T-helper 17 cell (primary cell): ENCODE measurements at places on chromosomes 5 and 9.

- no peak for DNase-seq
Observed at GRCh38 chr5:177018341-177018740, 4.2 kb upstream of the ZNF346 start.

GRCh38 chr5:1385395-1386273, 40.7 kb upstream of the CLPTM1L start:
- DNase-seq: peak; percentile 71

DNA sequence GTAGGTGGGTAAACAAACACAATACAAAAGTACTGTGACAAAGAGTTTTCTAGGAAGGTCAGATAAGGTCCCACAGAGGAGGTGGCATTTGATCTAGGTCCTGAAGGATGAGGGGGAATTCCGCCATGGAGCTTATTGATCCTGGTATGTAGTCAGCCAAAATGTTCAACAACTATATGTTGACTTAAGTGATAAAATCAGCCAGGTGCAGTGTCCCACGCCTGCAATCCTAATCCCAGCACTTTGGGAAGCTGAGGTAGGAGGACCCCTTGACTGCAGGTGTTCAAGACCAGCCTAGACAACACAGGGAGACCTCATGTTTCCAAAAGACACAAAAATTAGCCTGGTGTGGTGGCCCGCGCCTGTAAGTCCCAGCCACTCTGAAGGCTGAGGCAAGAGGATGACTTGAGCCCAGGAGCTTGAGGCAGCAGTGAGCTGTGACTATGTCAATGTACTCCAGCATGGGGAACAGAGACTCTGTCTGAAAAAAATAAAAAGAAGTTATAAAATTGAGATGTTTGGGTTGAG, 46.4 kb upstream of the PLIN2 start:
- no peak for DNase-seq

DNA sequence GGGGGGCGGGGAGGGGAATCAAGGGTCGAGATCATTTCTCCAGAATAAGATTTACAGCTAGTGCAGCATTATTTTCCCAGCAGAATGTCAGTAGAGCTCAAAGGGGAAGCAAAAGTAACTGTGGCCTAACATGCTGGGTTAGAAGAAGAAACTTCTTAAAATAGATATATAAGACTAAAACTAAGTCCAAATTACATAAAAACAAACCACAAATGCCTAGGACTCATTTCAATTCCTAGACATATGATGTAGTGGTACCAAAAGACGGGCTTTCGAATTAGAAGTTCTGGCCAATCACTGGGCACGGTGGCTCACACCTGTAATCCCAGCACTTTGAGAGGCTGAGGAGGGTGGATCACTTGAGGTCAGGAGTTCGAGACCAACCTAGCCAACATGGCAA, 20.8 kb upstream of the MELK start:
- no peak for DNase-seq

DNA sequence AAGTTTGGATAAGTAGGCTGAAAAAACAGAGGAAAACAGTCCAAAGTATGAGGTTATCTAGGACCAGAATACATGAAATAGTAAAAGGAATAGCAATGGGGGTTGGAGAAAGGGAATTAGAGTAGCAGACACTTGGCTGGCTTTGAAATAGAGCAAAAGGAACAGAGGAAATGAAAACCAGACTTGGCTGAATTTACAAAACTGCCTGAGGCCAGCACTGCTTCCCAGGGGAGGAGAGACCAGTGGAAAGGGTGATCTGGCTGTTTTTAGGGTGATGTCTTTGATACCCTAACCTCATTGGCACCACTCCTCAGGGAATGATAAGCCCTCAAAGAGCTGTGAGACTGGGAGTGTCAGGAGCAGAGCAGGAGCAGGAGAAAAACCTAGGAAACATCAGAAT, 413.4 kb upstream of the SLC30A5 start:
- no peak for DNase-seq

GRCh38 chr5:57410374-57411320, 72.0 kb downstream of the ACTBL2 start:
- no peak for DNase-seq

- no peak for DNase-seq
Observed at GRCh38 chr5:150318613-150319483, 16.1 kb upstream of the ARSI start.

DNA sequence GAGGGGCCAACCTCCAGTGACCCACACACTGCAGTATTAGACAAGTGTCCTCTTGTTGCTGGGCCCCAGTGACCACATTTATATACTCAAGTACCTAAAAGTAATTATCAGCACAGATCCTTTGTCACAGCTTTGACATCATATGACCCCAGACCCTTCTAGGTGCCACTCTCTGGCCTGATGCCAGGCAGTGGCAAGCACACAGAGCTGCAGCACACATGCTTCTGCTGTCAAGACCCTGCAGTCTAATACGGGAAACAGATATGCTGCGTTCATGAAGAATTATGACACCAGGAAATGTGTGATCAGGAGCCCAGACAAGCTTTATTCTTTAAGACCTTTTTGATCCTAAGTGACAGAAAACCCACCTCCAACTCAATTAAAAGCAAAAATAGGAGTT, 63.8 kb upstream of the AFAP1L1 start:
- no peak for DNase-seq

DNA sequence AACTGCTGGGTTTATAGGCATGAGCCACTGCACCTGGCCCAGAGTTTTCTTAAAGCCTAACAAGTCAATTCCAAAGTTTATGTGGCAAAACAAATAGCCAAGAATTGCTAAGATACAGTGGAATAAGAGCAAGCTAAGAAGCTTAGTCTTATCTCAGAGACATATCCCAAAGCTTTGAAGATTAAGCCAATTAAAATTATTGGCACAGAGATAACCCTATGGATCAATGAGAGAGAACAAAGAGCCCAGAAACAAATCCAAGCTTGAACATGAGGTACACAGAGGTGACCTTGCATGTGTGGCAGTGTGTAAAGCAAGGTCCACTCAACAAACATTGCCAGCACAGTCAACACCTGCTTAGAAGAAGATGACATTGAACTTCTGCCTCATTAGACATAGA, 13.3 kb downstream of the BTNL3 start:
- DNase-seq: no peak

DNA sequence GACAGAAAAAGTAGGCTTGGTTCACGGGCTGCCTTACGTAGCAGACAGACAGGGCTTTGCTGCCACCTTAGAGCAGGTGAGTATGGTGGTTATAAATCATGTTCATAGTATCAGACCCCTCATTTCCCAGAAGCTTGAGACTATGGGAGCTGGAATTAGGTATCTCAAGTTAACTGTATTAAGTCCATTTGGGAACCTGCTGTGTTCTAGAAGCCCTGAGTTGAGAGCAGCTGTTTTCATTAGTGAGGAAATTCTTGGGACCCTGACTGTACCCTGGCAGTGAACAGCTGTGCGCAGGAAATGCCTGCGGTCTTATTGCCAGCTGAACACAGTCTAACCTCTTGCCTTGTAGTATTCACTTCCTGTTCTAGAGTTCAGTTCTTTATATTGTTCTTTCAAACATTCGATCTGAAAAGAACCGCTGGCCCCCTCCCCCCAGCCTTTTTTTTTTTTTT, 29.8 kb downstream of the UGCG start:
- peak; percentile 30 for DNase-seq

DNA sequence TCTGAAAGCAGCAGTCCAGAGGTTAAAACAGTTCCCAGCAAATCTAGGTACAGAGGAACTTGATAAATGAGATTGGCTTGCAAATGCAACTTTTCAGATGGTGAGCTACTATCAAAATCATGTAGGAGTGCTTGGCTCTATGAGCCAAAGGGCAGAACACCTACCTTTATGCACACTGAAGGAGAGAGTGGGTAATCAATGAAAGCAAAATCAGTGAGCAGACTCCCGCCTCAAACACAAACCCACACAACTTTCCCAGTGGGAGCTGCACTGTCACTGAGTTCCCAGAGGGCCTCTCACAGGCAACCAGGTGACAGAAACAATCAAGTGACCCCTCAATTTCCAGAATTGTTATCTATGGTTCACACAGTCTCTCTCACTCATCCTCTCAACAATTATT, 8.5 kb downstream of the ARL15 start:
- no peak for DNase-seq

DNA sequence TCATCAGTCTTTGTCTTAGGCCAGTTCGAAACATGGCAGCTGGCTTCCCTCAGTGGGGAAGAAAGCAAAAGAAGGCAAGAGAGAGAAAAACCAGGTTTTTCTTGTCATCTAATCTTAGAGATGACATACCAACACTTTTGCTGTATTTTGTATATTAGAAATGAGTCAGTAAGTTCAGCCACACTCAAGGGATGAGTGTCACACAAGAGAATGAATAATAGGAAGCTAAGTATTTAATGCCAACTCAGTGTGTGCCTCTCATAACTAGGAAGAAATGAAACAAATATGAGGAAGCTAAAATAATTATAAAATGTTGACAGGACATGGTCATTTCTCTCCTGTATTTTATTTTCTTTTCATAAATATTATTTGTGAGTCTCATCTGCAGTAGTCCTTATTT, 65.3 kb downstream of the CDH12 start:
- no peak for DNase-seq

- DNase-seq: no peak
Observed at GRCh38 chr5:168047043-168047668, 244.3 kb upstream of the WWC1 start.

DNA sequence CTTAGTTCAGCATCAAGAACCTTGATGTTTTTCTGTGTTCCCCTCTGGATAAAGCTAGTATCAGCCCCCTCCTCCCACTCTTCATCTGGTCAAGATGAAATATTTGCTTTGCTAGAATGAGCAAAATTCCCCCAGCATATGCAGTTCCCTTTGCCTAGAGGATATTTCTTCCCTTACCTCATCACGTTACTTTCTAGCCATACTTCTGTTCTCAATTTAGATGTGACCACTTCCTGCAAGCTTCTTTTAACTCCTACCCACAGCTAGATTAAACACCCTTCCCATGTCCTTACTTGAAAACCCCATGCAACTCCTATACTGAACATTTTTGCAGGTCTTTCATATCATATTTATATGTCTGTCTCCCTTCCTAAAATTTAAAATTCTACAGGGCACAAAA, 178.9 kb upstream of the TUSC1 start:
- DNase-seq: no peak

- DNase-seq: no peak
Observed at GRCh38 chr9:117696154-117696553, 8.0 kb upstream of the TLR4 start.

- no peak for DNase-seq
Observed at GRCh38 chr5:93154535-93154934, 426.5 kb downstream of the NR2F1-AS1 start.

GRCh38 chr9:80951675-80952074, 737.7 kb downstream of the TLE1 start:
- no peak for DNase-seq

DNA sequence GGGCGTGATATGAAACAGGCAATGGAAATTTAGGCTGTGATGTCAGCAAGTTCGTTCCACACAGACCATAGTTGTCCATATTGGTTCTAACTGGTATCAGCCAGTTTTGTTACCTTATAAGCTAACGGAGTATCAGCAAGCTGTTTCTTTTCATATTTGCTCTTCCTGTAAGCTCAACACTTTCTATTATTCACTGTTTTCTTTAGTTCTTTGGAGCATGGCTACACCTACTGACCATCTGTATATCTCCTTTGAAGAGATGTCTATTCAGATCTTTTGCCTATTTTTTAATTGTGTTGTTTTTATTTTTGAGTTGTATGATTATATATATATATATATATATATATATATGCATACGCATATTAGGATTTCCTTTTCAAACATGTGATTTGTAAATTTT, 1057.2 kb upstream of the CDH10 start:
- DNase-seq: no peak

DNA sequence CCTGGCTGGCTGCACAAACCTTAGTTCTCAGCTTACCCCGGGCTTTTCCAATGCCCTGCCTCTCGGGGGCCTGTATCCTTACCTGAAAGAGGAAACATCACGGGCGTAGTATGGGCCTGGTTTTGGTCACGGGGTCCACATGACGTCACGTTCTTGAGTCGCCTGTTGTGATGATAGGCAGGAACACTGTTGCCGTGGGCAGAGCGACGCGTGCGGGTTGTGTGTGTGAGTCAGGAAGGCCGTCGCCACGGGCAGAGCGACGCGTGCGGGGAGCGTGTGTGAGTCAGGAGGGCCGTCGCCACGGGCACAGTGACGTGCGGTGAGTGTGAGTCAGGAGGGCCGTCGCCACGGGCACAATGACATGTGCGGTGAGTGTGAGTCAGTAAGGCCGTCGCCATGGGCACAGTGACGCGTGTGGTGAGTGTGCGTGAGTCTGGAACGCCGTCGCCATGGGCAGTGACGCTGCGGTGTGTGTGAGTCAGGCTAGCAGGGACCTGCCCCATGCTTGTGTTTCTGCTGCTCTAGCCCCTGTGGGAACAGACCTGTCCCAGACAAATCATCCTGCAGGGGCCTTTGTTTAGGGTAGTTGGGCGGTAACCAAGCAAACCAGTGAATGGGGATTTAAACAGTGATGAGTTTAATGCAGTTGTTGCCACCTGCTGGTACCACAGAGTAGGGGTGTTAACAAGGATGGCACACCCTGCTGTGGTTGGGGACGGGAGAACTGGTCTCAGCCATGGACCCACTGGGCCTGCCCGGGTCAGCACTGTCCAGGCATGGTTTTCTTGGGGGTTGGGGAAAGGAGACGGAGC, 19.8 kb downstream of the TRIP13 start:
- DNase-seq: peak; percentile 83

DNA sequence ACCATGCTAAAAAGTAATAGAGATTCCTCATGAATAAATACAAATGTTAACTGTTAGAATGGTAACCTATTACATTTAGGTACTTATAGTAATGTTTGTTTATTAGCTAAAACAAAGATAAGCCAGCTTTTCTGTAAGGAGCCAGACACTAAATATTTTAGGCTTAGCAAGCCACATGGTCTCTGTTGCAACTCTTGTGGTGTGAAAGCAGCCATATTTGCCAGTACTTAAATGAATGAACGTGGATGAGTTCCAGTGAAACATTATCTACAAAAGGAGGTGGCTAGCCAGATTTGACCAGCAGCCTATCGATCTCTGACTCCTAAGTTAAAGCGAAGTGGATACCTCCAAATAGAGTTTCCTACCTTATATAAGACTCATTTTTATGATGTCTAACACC, 331.6 kb downstream of the CDH12 start:
- DNase-seq: no peak

DNA sequence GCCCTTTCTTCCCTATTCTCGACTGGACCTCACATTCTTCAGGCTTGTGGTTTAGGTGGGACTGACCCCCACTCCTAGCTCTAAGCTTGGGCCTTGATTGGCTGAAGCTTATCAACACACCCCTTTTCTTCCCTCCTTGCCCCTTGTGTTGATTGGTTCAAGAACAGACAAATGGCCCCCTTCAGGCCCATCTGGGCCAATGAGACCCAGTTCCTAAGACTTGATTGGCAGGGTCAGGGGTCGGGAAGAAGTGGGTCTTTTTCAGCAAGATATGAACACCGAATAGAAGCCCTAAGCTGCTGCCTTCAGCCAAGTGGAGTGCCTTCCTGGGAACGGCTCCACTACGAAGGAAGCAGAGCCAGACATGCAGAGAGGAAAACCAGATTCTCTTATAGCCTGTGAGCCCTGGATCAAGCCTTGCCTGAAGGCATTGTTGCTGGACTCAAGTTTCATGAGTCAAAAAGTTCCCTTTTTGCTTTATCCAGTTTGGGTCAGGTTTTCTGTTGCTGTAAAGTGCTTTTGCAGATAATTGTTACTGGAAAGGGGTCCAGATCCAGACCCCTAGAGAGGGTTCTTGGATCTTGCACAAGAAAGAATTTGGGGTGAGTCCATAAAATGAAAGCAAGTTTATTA, 22.4 kb upstream of the NCS1 start:
- no peak for DNase-seq
